Urinary bladder (tissue), 4 donors: ENCODE measurements at places on chromosomes 1 and 21. TPM values are rescaled to one million over a fixed set of nuclear protein-coding genes. Genes with fewer than 3 reads are reported as not detected.
A peak's percentile ranks its signal among the peaks of the same experiment; 100 is the strongest.

- DNase-seq, result no peak
Measured at GRCh38 chr1:1088801-1089680, 14.9 kb upstream of the RNF223 start.

OVAAL gene
- 0.26 TPM for total RNA-seq

DNA sequence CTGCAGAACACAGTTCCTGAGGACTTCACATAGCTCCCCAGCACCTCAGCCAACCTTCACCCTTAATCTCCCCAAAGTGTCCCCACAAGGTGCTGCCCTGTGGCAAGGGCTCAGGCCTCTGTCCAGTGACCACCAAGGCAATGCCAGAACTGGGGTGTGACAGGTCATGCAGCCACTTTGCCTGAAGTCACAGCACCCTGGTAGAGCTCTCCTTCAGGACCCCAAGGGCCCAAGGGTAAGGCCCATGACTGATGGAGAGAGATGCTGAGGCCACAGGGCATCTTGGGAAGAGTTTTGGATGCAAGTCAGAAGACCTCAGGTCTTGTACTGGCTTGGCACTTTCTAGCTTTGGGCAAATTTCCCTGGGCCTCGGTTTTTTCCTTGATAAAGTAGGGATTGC is 783 bp upstream of the FCMR start:
- DNase-seq, result no peak

- no peak for DNase-seq
Measured at GRCh38 chr1:105641407-105641806, 1415.1 kb upstream of the PRMT6 start.

GRCh38 chr1:12769976-12770505 is 3.5 kb upstream of the PRAMEF12 start:
- DNase-seq, result no peak

DNA sequence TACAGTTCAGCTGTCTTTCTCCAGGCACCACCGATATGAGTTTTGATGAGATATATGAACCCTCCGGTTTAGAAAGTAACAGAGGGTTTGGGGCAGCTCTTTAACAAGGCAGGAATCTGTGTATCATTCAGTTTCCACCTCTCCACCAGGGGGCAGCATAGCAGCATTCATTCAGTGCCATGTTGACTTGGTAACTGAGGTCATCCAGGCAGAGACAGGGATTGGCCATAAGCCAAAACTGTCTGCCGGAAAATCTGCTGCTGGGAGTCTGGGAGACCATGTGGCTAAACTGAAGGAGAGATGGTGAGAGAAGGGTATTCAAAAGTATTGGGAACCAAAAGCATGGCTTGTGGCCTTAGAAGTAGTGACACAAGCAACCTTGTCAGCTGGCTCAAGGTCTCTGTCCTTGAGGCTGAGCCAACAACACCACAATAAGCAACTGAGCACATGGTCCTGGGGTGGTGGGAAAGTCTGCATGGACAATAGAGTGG is 98.5 kb downstream of the LMX1A start:
- no peak for DNase-seq

DNA sequence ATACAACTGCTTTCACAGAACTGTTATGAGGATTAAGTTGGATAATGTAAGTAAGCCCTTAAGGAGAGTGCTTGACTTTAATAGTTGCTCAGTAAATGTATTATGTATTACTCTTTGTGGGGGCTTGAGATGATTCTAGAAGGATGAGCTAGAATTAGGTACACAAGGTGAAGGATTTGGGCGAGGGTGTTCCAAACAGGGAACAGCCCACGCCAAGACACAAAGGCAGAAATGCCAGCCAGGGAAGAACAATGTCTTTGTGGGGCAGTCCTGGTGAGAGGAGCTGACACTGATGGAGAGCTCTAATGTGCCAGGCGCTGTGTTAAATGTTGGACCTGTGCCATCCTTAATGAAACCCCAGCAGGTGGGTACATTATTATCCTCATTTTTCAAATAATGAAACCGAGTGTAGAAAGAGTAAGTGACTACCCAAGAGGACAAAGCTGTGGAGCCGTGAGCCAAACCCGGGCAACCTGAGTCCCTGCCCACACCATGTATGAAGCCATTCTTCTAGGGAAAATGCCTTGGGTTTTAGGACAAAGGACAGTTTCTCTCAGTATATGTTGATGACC is 362.4 kb downstream of the HHAT start:
- no peak for DNase-seq

HES4 gene
- 9.8 TPM for total RNA-seq

- DNase-seq, result peak; percentile 35
Measured at GRCh38 chr1:40107290-40107959, 10.4 kb upstream of the PPT1 start.

DNA sequence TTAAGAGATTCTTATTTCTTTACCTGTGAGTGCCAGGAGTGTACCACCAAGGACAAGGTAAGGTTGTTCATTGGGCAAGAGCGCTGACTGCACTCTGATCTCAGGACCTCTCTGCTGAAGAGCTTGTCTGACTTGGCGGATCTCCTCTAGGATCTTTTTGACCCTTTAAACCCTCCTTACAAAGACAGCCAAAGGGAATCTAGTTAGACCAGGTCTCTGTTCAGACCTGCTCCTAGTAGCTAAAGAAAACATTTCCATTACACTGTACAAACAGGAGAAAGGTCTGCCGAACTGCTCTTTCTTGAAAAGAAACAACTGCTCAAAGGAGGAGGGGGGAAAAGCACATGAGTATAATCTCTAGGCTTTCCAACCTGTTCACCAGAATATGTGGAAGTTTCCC is 49.3 kb downstream of the SMYD2 start:
- DNase-seq, result peak; percentile 36

DNA sequence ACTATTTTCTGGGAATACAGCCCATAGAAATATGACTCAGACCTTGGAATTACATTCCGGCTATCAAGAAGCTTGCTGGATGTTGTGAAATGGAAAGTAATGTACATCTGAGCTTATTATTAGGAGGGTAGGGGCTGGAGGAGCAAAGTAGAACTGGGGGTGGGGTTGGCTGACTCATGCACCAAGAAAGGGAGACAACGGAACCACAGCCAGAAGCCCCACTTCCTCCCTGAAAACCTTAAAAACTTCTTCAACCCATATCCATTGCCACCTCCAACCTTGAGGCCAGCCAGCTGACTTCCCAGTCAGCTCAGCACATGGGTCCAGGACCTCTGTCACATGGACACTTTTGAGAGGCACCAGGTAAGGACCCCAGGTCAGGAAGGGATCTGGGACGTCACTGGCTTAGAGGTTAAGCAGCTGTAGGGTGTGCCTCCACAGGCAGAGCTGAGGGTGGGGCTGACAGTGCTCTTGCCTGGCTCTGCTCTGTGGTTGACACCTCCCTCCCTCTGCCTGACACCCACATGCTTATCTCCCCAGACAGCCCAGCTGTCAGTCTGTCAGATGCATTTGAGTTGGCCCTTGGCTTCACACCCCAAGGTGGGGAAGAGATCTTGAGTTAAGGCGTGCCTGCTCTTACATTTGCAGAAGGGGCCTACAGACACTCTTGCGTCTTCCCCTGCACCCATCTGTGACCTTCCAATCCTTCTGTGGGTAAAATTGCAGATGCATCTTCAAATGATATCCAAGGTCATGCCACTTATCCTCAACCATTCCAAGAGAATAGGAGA is 5.7 kb upstream of the ZNF683 start:
- no peak for DNase-seq

SPRR5 gene
- total RNA-seq, result not detected

DNA sequence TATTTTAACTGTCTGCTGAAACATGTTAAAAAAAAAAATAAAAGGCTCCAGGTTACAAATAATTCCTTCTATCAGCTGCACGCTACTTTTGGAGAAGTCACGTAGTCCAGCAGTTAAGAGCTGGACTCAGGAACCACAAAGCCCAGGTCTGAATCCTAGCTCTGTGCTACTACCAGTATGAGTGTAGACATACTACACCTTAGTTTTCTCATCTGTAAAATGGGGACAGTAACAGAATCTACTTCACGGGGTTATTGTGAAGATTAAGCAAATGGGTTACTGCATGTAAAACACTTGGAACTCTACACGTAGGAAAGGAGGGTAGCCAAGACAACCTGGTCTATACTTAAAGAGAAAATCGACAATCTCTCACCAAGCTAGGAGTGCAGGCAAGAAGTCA is 48.3 kb downstream of the TARBP1 start:
- DNase-seq, result no peak

HMGCS2 gene
- 11.6 TPM for total RNA-seq

GRCh38 chr1:163875200-163875926 is 553.6 kb downstream of the NUF2 start:
- DNase-seq, result no peak

- no peak for DNase-seq
Measured at GRCh38 chr1:1777583-1777899, 729 bp downstream of the NADK start.

GRCh38 chr1:93805027-93805610 is 73.9 kb downstream of the DNTTIP2 start:
- DNase-seq, result no peak

GRCh38 chr21:37062593-37062935 is 10.3 kb downstream of the PIGP start:
- no peak for DNase-seq

DNA sequence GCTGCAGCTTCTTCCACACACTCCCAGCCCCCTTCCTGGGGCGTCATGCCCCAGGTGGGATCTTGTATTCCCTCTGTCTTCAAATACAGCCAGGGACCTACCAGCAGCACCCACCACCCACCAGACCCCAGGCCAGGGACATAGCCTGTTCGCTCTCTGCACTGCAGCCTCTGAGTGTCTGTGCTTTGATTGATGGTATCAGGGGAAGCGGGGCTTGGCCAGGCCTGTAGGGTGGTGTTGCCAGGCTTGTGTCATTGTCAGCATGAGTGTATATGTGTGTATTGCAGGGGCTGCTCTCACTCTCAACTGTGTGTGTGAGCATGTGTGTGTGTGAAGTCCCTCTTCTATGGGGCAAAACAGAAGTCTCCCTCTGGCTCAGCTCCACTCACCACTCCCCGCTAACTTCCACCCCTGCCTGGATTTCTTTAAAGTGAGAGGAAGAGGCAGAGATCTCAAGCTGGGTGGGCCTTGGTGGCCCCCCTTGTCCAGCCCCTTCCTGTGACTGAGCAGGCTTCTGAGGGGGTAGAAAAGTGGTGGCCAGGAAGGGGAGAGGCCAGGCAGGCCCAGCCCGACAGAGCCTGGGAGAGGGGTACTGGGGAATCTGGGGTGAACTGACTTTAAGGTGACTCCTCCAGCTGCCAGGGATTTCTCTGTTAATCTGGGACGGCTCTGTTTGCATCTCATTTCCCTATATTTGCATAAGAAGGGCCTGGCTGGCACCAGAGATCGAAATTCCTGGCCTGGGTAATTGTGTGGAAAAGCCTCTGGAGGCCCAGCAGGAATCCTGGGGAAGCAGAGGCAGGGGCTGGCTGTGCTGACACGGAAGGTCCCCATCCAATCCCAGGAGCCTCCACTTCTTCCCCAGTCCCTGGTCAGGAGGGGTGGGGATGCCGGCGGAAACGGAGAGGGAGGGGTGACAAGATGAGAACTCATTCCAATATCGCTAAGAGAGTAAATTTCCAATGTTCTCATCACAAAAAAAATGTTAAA is 18.6 kb upstream of the ADGRB2 start:
- no peak for DNase-seq

REG4 gene
- total RNA-seq, result not detected

GRCh38 chr1:24297187-24297851 is 21.8 kb upstream of the GRHL3 start:
- no peak for DNase-seq

HPDL gene
- total RNA-seq, result 0.74 TPM

DNA sequence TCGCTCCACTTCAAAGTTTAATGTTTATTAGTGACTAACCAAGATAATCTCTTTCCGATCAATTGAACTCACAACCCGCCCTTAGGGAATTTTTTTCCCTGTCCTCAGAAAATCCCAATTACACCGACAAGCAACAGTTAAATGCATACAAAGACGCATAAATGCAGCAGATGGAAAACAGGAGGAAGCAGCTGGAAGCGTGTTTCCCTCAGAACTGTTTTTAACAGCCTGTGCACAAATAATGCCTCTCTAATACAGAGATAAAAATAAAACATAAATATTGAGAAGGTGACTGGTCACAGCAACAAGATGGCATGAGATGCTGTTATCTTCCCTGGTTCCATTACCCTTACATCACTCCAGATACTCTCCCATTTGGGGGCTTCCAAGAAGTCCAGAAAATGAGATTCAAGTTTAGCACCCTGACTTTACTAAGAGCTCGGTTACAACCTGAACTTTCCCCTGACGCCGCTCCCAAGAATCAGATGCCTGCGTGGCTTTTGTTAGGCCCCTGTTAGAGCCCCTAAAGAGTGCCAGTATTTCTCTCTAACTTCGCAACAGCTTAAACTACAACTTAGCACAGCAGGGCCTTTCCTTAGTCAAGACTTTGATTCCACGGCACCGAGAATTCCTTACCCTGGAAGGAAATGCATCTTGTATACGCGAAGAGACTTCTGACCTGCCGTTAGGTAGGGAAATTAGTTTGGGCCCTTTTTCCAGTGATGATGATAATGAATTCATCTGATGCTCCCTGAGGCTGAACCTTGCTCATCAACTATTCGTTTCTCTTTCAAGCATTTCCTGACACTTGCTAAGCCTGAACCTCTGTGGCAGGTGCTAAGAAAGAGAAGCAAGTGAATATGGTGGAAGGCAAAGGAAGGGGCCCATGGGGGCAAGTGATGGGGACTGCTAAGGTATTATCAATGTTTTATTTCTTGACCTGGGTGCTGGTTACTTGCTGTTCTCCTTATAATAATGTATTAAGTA is 137.7 kb upstream of the SMYD2 start:
- no peak for DNase-seq

FCGR1A gene
- total RNA-seq, result 10.4 TPM

LACTBL1 gene
- total RNA-seq, result not detected

DNA sequence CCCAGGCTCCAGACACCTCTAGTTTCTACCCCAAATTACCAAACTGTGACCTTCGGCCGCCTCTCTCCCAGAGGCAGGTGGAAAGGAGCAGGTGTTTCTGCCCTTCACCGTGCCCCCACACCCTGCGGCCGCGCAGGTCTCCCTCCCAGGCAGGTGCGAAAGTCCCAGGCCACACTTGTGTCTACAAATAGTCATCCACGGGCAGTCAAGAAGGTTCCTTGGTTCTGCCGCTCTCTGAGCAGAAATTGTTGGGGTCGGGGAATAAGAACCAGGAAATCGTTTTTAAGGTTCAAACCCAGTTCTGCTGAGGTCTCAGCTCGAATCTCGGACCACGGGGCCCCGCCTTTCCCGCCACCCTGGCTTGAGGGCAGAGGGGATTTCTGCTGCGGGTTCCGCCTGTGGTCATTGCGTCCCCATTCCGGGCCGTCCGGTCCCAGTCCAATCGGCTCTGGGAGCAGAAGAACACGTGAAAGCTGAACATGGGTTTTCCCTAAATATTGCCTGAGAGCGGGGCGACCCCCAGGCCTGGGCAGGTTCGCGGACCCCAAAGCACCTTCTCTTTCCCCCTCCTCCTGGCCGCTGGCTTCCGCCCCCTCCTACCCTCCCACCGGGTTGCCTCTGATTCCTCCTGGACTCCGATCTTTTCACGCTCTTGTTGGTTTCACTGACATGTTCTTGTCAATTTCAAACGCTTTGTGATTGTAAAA is 1.2 kb upstream of the ATF3 start:
- DNase-seq, result no peak

DNA sequence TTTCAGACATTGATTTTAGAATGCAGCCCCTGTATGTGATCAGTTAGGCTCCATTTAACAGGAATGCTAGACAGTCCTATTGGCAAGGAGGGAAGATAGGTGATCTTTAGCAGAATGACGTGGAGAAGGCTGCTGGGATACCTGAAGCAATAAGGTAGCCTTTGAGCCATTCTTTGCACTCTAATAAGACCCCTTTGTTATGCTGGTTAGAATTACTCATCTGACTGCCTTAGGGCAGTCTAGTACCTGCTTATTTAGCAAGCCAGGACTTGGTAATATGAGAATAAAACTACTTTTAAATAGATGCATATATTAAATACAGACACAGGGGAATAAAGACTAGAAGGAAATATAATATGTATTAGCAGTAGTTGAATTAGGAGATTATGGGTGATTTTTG is 29.1 kb downstream of the NGF start:
- DNase-seq, result no peak
